Left colon (tissue), 2 donors: ENCODE measurements at places on chromosomes 11 and 22. TPM values are rescaled to one million over a fixed set of nuclear protein-coding genes. Genes with fewer than 3 reads are reported as not detected.

The LRRC32 gene
- total RNA-seq = 15.6 TPM

DNA sequence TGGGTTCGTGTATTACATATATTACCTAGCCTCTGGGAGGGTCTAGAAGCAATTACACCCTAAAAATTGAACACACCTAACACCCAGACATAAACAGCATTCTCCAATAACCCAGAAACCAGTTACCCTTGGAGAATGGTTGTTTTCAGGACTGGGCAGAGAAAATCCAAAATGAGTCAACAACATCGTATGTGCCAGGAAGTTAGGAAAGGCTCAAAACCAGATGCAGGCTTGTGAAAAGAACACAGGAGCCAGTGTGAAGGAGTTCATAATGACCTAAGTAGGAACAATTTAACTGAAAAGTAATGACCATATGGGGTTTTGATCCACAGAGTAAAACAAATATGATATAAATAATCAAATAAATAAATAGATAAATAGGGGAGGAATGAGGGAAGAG is 5.1 kb upstream of the CLPB start:
- no peak for DNase-seq

DNA sequence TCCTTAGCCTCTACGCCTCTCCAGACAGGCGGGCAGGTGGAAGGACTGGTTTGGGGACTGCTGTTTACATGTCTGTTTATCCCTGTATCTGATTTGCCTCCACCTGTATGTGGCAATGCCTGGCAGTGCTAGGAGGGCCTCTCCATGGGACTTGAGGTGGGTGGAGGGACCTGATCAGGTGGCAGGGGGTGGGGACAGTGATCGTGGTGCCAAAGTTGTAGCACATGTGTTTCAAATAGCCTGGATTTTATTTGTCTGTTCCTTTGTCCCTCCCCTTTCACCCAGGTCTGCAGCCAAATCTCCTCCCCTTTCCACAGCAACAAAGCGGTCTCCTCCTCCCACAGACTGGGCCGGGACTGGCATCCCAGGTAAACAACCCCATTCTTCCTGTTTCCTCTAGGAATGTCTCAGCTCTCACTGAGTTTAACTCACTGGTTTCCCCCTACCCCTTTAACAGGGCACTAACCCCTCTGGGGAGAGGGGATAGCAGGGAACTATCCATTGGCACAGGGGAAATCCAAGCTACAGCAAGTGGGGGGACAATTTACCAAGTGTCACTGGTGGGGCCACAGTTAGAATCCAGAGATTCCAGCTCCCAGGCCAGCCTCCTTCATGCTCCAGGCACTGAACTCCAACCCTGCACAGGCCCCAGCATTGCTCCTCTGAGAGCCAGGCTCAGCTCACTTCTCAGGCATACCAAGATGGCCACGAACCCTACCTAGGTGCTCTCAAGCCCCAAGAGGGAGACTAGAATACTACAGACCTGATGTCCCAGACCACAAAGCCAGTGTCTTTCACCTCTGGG is 22.9 kb upstream of the TLCD5 start:
- peak; percentile 63 for DNase-seq

The CAPN5 gene
- 219 TPM for total RNA-seq

The OR5B3 gene
- not detected for total RNA-seq

GRCh38 chr22:17077255-17077654 is 7.5 kb upstream of the IL17RA start:
- DNase-seq = no peak

The TRIM6 gene
- 0.40 TPM for total RNA-seq

The CNTN5 gene
- not detected for total RNA-seq

The SYT8 gene
- total RNA-seq = 0.75 TPM

DNA sequence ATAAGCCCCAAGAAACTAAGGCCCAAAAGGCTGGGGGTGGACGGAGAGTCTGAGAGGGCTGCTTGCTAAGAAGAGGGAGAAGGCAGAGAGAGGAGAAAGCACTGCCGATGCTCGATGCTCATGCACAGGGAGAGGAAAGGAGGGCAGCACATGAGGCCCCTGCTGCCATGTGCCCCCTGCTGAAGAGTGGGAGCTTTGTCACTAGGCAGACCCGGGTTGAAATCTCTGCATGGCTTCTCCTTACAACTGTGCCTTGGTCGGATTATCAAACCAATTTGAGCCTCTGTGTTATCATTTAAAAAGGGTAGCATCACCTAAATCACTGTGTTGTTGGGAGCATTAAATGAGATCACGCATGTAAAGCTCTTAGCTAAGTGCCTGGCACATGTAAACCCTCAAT is 330.5 kb downstream of the NXPE2 start:
- no peak for DNase-seq
